ENCODE measurements at places on chromosomes 2 and 18. TPM values are rescaled to one million over a fixed set of nuclear protein-coding genes. Genes with fewer than 3 reads are reported as not detected.

Gene FBLN7
- 0.65 TPM for total RNA-seq

- no peak for DNase-seq
- no peaks in the 10 kb centered on the region for H3K36me3 ChIP-seq
- no peaks in the 10 kb centered on the region for H3K27me3 ChIP-seq
- no peak overlapping the region for H3K4me3 ChIP-seq
Observed at GRCh38 chr18:73151086-73151485, 283.3 kb upstream of the NETO1 start.

GRCh38 chr2:239952665-239953417, 72.3 kb downstream of the NDUFA10 start:
- no peaks in the 10 kb centered on the region for H3K36me3 ChIP-seq
- DNase-seq = no peak
- no peaks in the 10 kb centered on the region for H3K27me3 ChIP-seq
- H3K4me1 ChIP-seq = peaks cover 26% of the 10 kb centered on the region
- peak overlapping the region; percentile 38 for H3K27ac ChIP-seq

DNA sequence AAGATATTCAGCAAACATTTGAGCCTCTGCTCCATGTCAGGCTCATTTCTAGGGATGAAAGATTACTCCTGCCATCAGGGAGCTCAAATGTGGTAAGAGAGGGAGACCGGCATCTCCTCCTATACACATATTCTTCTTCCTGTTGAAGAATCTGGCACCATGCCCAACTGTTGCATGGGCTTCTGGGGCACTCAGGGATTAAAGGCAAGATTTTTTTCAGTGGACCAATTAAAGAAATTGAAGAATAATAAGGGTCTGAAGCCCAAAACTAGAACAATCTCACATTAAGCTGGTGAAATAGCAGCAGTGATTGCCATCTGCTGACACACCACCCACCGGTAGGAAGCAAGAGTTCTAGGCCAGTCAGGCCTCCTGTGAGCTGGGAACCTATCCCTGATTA, 145.4 kb upstream of the LYPD6 start:
- H3K36me3 ChIP-seq = no peaks in the 10 kb centered on the region
- DNase-seq = no peak
- no peak overlapping the region for H3K4me3 ChIP-seq
- no peaks in the 10 kb centered on the region for H3K4me1 ChIP-seq
- no peak overlapping the region for H3K27ac ChIP-seq
- H3K27me3 ChIP-seq = no peaks in the 10 kb centered on the region

- H3K4me1 ChIP-seq = no peaks in the 10 kb centered on the region
- no peak overlapping the region for H3K4me3 ChIP-seq
- no peak overlapping the region for H3K27ac ChIP-seq
- no peaks in the 10 kb centered on the region for H3K36me3 ChIP-seq
- no peak for DNase-seq
Observed at GRCh38 chr18:54127759-54128378, 96.6 kb downstream of the MBD2 start.

DNA sequence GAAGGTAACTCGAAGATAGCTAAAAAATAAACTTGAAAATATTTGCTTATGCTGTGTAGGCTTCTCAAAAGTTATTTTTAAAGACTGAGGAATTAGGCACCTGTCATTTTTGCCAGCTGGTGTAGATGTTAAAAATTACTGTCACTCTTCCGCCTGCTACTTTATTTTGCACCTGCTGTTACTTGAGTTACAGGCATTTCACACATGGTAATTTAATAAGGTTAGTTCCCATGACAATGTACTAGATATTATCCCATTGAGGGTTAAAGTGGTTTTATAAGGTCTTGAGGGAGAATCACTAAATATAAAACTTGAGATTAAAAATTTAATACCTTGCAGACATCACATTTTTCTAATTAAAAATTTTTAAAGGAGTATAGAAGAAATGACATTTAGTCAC, 26.6 kb downstream of the MYL1 start:
- no peak for DNase-seq
- peaks cover 22% of the 10 kb centered on the region for H3K4me1 ChIP-seq
- H3K36me3 ChIP-seq = no peaks in the 10 kb centered on the region
- H3K27ac ChIP-seq = peak overlapping the region; percentile 77

GRCh38 chr18:79218605-79219190, 149.5 kb downstream of the ATP9B start:
- H3K36me3 ChIP-seq = no peaks in the 10 kb centered on the region
- H3K4me1 ChIP-seq = peaks cover 10% of the 10 kb centered on the region
- H3K27me3 ChIP-seq = no peaks in the 10 kb centered on the region
- H3K4me3 ChIP-seq = peak overlapping the region; percentile 61
- DNase-seq = no peak

Data from psoas muscle (tissue), 8 donors.